ENCODE measurements at places on chromosomes 7 and 10.

DNA sequence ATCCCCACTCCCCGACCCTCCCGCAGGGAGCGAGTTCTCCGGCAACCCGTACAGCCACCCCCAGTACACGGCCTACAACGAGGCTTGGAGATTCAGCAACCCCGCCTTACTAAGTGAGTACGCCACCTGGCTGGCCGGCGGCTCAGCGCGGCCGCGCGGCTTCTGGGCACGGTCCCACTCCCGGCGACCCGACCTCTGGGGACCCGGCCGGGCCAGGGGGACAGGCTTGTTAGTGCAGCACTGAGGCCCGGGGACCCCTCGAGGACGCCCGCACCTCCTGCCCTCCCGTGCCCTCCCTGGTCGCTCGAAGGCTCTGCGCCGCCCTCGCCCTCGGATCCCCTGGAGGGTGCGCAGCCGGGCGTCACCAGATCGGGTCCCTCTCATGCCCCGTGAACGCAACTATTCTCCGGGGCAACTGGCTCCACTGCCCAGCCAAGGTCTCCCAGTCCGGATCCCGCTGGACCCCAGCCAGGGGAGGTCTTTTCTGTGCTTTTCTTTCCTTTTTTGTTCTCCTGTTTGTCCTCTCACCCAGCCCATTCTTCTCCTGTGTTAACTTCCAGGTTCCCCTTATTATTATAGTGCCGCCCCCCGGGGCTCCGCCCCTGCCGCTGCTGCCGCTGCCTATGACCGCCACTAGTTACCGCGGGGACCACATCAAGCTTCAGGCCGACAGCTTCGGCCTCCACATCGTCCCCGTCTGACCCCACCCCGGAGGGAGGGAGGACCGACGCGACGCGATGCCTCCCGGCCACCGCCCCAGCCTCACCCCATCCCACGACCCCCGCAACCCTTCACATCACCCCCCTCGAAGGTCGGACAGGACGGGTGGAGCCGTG lies 81.8 kb downstream of the PAX2 start:
- no peak for DNase-seq

DNA sequence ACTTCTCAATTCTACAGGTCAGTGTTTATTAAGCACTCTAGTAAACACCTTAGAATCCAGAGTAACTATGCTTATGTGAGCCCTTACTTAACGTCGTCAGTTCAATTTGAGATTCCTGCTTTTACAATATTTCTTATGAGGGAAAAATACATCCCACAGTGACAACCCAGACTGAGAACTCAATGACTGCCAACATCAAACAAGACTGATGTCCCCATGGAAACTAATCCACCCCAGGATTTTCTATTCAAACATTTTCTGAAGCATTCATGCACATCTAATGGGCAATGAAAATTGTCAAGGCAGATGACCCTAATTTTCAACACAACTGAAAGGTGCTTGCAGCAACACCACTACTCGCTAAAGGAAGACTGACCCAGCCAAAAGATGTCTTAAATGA lies 67.0 kb downstream of the ATE1 start:
- no peak for DNase-seq

GRCh38 chr10:12819071-12819470 lies 182.4 kb downstream of the CCDC3 start:
- DNase-seq = no peak

DNA sequence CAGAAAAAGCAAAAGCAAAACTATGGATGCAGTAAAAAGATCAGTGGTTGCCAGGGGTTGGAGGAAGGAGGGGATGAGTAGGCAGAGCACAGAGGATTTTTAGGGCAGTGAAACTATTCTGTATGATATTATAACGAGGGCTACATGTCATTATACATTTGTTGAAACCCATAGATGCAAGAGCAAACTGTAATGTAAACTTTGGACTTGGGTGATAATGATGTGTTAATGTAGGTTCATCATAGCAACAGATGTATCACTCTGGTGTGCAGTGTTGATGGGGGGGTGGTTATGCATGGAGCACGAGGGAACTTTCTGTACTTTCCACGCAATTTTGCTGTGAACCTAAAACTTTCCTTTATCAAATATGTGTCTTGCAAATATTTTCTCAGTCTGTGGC lies 23.2 kb downstream of the SLK start:
- DNase-seq = no peak

- DNase-seq = no peak
These were observed 97.6 kb upstream of the GSDME start for GRCh38 chr7:24854866-24855265.

- no peak for DNase-seq
These were observed 373.5 kb upstream of the CELF2 start for GRCh38 chr10:10644008-10644646.

GRCh38 chr7:117169907-117170306 lies 153.0 kb downstream of the WNT2 start:
- DNase-seq = no peak

GRCh38 chr10:106183041-106183440 lies 981.5 kb downstream of the SORCS1 start:
- no peak for DNase-seq

DNA sequence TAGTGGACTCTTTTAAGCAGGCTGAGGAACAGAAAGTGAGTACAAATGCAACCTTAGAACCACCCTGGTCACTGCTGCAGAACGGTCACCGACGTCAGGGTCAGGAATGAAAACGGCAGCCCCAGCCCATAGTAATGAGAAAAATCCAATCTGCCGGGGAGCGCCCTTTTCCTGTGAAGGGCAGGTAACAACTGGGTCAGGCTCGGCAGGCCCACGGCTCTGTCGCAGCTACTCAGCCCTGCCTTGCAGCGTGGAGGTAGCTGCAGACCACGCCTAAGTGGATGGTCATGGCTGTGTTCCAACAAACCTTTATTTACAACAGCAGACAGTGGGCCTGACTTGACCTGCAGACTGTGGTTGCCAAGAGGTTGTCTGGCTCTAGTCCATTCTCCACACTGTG lies 563.2 kb downstream of the DNAJB6 start:
- DNase-seq = no peak

All from T-helper 1 cell (primary cell).